ENCODE measurements at places on chromosomes 3 and 15. TPM values are rescaled to one million over a fixed set of nuclear protein-coding genes. Genes with fewer than 3 reads are reported as not detected.

- no peak for DNase-seq
Observed at GRCh38 chr15:92142242-92143232, 251.1 kb upstream of the ST8SIA2 start.

- DNase-seq: no peak
Observed at GRCh38 chr3:152213938-152214337, 54.8 kb upstream of the MBNL1 start.

GRCh38 chr3:74119221-74119620, 494.5 kb upstream of the PDZRN3 start:
- no peak for DNase-seq

DNA sequence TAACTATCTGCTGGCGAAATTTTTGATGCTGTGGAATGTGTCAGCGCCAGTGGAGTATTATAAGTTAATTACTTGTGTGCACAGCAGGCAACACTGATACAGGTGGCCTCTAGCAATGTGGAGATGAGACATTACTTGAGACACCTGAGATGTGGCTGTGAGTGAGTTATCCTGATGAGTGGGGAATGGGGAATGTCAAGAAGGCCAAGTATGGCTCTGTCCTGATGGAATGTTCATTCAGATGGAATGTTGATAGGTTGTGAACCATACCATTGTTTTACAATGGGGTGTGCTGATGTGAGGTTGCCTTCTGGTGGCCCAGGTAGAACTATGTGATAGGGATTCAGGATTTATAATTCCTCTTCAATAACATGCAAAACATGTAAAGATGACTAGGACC, 404.8 kb downstream of the PTPRG start:
- DNase-seq: no peak

DNA sequence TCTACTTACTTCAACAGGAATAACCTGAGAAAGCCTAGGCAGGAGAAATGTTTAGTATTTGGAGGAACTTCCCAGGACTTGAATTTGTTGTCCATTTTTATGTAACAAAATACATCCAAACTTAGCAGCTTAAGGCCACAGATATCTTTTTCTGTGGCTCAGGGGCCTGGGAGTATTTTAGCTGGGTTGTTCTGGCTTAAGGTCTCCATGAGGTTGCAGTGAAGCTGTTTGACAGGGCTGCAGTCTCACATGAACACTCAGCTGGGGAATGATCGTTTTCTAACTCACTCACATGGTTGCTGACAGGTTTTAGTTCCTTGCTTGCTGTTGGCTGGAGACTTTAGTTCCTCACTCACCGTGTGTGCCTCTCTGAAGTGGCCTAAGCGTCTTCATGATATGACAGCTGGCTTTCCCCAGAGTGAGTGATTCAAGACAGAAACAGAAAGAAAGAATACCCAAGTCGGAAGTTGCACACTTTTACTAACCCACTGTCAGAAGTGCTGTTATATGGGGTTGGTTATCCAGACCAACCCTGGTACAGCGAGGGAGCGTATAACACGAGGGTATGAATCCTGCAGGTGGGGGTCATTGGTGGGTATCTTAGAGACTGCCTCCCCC, 229.7 kb upstream of the TBL1XR1 start:
- DNase-seq: no peak

GRCh38 chr15:100918690-100919480, at the start of gene LRRK1:
TSS of gene LRRK1 (plus strand) at chr15:100919357. CDS start at chr15:100924633, 5,276 bp downstream.
- DNase-seq: peak; percentile 62

DNA sequence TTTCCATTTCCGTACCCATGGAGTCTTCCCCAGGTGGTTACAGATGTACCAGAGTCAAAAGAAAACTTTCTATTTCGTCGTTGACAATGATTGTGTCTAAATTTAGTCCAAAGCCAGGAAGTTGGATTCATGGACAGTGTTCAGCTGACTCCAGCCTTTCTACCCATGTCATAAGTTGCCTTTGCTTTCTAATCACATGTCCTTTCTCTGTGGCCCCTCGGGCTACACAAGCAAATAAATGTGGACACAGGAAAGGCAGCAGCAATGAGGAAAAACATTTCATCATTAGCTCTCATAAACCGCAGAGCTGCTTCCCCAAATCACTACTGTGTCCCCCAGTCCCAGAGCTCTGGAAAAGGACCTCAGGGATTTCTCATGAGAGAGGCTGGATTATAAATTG, 82.0 kb downstream of the USF3 start:
- DNase-seq: no peak

DNA sequence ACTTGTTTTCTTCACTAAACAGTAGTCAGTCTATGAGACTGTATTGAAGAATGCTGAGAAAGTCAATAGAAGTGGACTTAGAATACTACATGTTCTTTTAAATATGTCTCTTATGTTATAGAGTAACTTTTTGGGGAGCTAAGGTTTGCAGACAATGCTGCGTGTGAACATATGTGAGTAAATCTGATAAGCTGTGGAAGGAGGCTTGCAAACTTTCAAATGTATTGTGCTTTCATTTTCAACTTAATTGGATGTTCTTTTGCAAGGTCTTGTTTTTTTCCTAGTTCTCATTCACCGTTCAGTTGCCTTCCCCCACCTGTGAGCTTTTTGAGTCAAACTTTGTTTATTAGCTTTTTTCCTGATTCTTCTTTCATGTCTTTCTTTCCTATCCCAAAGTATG, 176.2 kb downstream of the LPP start:
- DNase-seq: no peak

GRCh38 chr3:8732413-8732812, 1.2 kb upstream of the CAV3 start:
- no peak for DNase-seq

- DNase-seq: no peak
Observed at GRCh38 chr3:153574445-153574844, 412.4 kb downstream of the RAP2B start.

DNA sequence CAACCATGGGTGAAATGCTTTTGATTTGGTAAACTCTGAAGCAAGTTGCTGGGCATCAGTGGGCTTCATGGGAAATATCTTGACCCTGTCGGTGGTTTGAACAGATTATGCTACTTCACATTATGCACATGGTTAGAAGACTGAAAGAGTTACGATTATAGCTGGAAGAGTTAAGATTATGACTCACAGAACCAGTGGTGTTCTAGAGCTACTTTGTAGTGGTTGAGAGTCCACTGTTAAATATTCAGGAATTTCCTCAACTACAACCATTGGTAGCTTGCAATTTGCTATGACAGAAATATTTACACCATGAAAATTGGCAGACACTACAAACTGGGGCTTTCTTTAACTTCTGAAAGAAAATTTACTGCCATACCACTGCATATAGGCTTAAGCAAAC, 99.3 kb downstream of the GADL1 start:
- no peak for DNase-seq

OCA2 gene
- 4.5 TPM for polyA plus RNA-seq

NR2E3 gene
- polyA plus RNA-seq: 9.0 TPM

EFCC1 gene
- 1.2 TPM for polyA plus RNA-seq

FBXW12 gene
- 0.14 TPM for polyA plus RNA-seq
